ENCODE measurements at places on chromosomes 3 and 15.

- no peak for DNase-seq
Measured at GRCh38 chr3:24202071-24202470, 257.0 kb downstream of the NR1D2 start.

- no peak for DNase-seq
Measured at GRCh38 chr3:52531860-52532516, 1.7 kb downstream of the NT5DC2 start.

DNA sequence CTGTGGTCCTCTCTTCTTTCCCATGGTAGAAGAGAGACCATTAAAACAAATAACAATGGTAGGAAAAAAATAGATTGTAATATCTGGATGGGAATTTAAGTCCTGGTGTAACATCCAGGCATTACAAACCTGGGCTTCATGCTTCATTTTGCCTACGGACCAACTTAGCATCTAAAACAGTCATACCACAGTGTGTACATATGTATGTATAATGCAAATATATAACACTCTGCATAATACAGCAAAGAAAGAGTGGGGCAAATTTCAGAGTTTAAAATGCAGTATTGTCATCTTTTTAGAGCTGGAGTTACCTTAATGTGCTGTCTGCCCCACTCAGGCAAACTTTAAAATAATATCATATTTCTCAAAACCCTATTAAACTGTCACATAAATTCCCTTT is 298.2 kb downstream of the AGBL1 start:
- no peak for DNase-seq

DNA sequence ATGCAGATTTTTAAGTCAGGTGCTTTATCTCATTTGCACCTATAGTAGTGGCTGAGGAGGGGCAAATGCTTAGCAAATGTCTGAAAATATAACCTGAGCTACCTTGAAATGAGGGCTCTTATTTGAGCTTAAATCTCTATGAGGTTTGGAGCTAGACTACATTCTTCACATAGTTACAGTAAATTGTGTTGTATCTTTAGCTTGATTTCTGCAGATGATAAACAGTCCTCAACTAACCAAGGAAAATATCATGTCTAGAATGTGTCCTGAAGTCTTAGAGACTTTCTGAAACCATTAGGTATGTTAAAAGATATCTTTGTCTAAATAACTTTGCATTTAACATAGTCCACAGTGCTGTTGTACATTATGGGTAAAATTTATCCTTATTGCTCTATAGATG is 127.6 kb downstream of the ATP1B3 start:
- DNase-seq = no peak

- DNase-seq = no peak
Measured at GRCh38 chr3:47877290-47877689, 74.4 kb downstream of the DHX30 start.

DNA sequence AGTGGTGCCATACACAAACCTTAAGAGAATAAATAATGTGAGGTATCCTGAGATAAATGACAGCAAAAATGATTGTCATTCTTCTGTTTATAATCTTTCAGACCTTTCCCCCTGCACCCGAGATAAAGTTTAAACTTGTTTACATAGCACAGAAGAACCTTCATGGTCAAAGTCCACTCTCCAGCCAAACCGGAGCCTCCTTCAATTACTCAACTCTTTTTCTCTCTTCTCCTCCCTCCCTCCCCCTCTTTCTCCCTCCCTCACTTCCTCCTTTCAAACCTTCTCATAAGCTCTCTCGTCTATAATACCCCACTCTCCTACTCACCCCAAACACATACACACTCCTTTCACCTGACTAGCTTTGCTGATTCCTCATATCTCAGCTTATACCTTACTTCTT is 198.9 kb downstream of the EFHB start:
- no peak for DNase-seq

- DNase-seq = no peak
Measured at GRCh38 chr3:126731044-126731443, 27.0 kb downstream of the CHCHD6 start.

DNA sequence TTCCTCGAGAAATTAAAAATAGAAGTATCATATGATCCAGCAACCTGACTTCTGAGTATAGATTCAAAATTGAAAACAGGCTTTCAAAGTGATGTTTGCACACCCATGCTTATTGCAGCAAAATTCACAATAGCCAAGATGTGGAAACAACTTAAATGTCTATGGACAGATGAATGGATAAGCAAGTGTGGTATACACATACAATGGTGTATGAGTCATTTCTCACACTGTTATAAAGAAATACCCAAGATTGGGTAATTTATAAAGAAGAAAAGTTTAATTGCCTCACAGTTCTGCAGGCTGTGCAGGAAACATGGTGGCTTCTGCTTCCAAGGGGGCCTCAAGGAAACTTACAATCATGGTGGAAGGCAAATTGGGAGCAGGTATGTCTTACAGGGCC is 100.8 kb downstream of the KLF13 start:
- DNase-seq = no peak

- peak; percentile 96 for DNase-seq
Measured at GRCh38 chr3:127458696-127459604, 131.6 kb downstream of the TPRA1 start.

GRCh38 chr3:124346487-124346886 is 354.6 kb upstream of the ROPN1 start:
- DNase-seq = no peak

DNA sequence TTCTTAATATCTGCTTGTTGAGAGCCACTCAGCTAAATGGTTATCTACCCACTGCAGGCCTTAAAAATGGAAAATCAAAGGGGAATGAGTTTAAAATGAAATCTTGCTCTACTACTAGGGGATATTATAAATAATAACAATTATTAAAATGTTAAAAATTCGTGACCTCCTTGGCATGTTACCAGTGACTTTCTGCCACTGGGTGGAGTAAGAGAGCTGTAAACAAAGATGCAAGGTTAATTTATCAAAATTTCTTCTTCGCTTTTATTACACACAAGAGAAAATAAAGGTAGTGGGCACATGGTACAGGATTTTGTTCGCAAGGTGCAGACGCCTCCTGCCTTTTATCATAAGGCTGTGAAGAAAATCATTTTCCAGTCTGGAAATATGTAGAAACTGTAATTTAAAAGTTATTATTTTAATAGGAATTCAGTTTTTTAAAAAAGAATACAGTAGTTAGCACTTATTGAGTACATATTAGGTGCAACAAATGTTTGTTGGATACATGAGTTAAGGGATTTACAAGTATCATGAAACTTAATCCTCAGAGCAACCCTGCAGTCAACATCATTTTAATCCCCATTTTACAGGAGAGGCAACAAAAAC is 272.6 kb downstream of the SUCLG2 start:
- peak; percentile 28 for DNase-seq

DNA sequence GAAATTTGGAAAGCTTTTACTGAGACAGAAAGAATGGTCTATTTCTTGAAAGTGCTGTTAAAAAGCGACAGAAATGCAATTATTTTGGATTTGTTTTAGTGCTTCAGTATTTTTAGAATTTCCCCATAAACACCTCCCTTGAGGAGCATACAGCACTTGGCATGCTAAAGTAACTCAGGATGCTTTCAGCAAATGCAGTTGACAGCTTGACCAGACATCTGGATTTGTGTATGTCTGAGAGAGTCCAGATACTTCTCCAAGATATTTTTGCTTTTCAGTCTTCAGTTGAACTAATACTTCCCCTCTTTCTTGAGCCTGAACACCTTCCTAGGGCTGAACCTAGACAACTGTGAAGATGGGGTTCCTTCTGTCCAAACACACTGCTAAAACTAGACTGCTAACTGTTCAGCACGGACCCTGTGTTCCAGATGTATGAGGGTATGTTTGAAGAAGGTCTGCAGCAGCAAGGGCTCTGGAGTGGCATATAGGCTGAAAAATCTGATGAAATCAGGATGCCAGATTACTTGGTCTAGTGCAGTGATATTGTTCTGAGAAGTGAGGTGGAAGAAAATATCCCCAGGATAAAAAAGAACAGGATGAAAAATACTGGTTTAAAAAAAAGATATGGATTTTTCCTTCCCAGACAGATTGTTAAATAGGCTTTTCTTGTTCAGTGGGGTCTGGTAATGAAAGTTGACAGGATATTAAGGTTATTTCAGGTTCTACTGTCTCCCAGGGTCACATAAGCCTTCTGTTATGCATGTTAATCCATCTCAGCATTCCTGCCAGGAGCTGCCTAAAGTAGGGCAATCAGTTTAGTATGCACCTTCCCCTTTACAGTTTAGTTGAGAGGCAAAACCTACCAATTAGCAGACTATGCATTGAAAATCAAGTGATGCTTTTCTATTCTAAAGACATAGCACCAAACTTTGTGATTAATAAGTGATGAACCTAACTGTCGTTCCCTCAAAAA is 516.9 kb upstream of the TBL1XR1 start:
- no peak for DNase-seq

- DNase-seq = no peak
Measured at GRCh38 chr3:57073628-57074027, 13.2 kb downstream of the SPATA12 start.

GRCh38 chr3:65596571-65597225 is 442.0 kb downstream of the MAGI1 start:
- no peak for DNase-seq

DNA sequence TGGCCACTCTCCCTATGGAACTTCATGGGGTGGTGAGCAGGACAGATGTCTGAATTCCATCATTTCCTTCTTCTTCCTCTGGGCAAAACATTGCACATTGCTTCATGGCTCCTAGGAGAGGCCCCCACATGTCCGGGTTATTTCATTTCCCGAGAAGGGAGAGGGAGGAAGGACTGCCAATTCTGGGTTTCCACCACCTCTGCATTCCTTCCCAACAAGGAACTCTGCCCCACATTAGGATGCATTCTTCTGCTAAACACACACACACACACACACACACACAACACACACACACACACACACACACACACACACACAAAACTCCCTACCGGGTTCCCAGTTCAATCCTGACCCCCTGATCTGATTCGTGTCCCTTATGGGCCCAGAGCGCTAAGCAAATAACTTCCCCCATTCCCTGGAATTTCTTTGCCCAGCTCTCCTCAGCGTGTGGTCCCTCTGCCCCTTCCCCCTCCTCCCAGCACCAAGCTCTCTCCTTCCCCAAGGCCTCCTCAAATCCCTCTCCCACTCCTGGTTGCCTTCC is 1.9 kb downstream of the RHO start:
- no peak for DNase-seq

- no peak for DNase-seq
Measured at GRCh38 chr15:38554354-38554753, 10.3 kb downstream of the RASGRP1 start.

DNA sequence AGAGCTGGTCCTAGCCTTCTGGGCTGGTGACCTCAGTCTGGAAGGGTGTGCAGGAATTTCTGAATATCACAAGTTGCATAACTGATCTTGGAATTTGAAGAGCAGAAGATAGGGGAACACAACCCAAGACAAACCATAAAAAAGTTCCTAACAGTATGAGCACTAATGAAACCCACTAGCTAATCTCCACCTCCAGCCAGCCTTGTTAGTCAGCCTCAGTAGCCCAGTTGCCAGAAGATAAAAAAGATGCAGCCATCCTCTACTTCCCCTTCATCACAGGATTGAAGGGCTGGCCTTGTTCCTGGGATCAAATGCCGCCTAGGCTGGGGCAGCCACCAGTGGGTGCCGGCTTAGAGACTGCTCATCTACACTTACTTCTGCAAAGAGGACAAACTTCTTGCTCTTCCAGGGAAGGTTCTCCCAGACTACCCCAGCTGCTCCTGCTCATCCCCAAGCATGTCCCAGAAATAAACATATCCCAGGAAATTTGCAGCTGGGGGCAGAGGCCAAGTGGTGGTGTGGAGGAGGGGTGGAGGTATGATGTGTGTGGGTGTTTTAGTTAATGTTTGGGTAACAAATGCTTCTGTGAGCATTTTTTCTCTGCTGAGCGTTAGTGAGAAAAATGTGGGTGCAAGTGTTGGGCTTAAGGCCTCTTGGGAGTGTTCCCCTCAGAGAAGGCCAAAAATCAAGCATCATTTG is 9.2 kb upstream of the ITGA11 start:
- DNase-seq = no peak

- no peak for DNase-seq
Measured at GRCh38 chr3:94176988-94177745, 114.3 kb downstream of the NSUN3 start.

DNA sequence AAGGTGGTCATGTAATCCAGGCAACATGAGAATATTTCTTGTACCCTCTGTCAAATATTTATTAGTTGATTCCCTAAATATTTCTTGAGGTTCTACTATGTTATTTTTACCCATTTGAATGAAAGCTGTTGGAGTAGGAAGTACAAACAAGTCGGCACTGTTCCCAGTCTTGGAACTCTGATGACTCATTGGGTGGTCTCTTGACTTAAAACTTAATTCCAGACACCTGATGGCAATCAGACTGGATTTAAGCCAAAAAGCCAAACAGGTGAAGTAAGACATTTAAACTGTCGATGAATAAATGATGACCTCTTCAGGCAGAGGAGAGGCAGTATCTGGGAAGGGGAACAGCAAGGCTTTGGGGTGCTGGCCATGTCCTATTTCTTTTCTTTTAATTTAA is 22.8 kb downstream of the C2CD4A start:
- no peak for DNase-seq

- no peak for DNase-seq
Measured at GRCh38 chr3:196991581-196992460, 23.2 kb upstream of the PIGZ start.

DNA sequence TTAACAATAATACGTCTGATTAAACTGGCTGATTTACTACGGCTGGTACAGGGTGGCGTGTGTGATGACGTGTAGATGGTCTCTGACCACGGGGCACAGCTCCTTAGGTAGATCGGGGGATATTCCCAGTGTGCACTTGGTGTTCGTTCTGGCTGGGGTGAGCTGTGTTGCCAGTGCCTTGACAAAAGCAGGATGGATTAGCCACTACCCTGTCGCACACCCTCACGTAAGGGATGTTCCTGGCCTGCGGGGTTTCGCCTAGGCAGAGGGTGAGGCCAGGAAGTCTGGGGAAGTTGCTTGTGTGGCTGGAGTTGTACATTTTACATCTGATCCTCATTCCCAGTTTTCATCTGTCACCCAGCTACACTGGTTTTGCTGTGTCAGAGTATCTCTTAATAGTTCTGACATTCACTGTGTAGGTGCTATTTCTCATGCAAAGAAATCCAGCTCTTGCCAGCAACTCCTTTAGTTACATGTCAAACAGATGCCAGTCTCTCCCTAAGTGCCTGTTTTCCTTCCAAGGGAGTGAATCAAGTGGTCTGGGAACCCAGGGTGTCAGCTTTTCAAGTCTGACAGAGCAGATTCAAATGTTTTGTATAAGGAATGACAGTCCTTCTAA is 66.1 kb upstream of the CCR4 start:
- no peak for DNase-seq

- DNase-seq = no peak
Measured at GRCh38 chr3:178260887-178261565, 275.2 kb upstream of the KCNMB2 start.

Measured in nephron progenitor cell (in vitro differentiated cells).